ENCODE measurements at places on chromosomes 11 and 22.

DNA sequence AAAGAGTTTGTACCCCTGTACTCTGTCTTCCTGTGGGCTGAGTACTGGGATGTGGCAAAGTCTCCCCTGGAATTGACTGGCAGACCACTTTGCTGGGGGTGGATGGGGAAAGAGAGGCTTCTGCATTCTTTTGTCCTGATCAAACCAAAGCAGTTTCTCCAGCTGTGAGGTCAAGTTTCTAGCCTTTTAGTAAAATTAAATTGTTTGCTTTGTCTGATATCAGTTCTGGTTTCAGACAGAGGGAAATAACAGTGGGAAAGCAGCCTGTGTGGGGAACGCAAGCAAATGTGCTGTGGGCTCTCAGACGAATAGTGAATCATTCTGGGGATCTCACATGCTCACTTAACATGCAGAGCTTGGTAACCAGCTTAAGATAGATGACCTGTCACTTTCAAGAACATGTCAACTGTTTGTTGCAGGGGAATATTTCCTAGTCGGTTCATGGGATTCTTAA lies 151.6 kb downstream of the FAT3 start:
- no peak for DNase-seq

- DNase-seq: no peak
Measured at GRCh38 chr22:24140357-24140756, 40.9 kb upstream of the SUSD2 start.

GRCh38 chr11:45052361-45052760 lies 94.1 kb upstream of the PRDM11 start:
- DNase-seq: no peak

GRCh38 chr22:35915477-35916013 lies 113.1 kb downstream of the RBFOX2 start:
- no peak for DNase-seq

GRCh38 chr11:72316984-72317383 lies 73.0 kb upstream of the PHOX2A start:
- DNase-seq: no peak
